AG04450 (cell line): ENCODE measurements at places on chromosomes 1 and 21.
A peak's percentile ranks its signal among the peaks of the same experiment; 100 is the strongest.

GRCh38 chr1:99469550-99469971 is 176.4 kb upstream of the PALMD start:
- DNase-seq, result no peak

- DNase-seq, result no peak
Measured at GRCh38 chr1:203547771-203548421, 53.9 kb downstream of the OPTC start.

GRCh38 chr1:11653101-11653860 is 948 bp downstream of the FBXO2 start:
- no peak for DNase-seq

DNA sequence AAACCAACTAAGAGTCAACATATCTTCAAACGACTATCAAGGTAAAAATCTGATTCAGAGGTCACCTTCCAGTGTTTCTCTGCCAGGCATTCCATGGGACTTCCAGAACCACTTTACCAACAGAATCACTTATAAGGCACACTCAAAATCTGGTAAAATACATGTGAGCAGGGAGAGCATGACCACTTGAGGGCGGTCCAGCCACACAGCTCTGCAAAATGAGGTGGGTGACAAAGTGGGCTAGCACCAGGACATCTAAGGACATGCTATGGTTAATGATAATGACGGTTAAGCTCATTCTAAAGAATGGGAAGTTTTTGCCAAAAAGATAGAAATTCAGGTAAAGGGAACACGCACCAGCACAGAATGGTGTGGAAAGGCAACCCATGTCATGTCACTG is 24.5 kb upstream of the GLIS1 start:
- DNase-seq, result no peak

DNA sequence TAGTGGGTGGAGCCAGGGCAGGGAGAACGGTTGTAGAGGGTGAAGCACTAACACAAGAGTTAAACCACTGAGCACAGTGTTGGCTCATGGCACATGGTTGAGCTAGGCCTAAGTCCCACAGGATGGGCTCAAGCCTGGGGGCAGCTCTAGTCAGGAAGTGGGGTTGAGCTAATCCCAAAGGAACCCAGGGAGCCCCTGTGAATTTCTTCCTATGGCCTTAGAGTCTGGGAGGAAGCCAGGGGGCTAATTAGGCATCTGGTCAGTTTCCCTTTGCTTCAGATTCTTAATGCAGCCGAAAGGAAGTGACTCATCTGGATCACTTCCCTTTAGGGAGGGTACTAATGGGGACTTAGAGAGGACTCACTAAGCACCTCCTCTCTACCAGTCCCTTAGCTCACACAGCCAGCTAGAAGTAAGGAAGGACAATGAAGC is 10.1 kb downstream of the CFAP45 start:
- DNase-seq, result peak; percentile 78

DNA sequence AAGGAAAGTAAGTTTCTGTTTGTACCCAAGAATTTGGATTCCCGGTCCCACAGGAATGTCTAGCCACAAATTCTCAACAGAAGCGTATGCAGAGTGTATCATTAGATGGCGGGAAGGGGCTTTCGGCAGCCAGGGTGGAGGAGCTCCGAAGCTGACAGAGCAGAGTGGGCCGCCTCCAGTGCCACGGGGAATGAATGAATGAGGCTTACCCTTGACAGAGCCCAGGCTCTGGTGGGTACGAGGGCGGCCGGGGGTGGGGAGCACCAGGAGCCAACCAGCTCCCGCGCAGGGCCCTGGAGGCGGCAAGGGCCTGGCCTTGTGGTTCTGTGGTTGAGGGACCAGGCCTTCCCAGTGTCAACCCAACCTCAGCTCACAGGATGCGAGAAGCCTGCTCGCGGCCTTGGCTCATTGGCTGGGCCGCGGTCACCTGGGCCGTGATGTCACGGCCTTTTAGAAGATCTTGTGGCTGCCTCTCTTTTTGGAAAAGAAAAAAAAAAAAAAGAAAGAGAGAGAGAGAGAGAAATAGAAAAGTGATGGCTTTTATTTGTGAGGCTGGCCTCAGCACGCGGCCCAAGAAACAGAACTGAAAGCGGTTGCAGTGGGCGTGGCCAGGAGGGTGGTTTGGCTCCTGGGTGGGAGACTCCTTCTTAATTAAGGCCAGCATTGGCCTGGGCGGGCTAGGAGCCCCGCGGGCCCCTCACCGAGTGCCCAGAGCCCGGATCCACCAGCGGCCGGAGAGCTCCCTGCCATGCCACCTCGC is 34.9 kb upstream of the RUNX3 start:
- DNase-seq, result no peak
